ENCODE measurements at places on chromosomes 3 and 15.

DNA sequence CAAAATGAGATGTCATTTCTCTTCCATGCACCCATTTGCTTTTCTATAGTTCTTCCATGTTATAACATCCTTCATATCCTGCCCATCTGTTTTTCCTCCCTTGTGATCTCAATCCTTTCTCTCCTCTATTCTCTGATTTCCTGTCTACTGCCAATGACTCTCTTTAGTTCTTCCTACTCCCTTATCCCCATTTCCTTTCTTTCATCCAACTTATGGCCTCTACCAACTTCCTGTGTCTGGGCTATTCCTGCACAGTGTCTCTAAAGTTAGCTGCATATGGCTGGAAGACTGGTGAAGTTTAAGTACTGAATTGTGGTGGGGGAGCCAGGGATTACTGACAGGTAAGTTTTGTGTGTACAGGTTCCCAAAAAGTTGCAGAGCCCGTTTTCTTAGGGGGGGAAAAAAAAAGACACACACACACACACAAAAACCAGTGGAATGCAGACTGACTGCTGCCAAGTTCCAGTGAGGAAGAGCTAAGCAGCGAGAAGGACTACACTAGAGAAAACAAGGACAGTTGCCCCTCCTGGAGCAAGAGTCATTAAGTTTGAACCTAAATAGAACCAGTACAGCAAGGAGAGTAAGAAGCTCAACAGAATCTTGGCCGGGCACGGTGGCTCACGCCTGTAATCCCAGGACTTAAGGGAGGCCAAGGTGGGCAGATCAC lies 28.8 kb downstream of the XRN1 start:
- no peak for DNase-seq

DNA sequence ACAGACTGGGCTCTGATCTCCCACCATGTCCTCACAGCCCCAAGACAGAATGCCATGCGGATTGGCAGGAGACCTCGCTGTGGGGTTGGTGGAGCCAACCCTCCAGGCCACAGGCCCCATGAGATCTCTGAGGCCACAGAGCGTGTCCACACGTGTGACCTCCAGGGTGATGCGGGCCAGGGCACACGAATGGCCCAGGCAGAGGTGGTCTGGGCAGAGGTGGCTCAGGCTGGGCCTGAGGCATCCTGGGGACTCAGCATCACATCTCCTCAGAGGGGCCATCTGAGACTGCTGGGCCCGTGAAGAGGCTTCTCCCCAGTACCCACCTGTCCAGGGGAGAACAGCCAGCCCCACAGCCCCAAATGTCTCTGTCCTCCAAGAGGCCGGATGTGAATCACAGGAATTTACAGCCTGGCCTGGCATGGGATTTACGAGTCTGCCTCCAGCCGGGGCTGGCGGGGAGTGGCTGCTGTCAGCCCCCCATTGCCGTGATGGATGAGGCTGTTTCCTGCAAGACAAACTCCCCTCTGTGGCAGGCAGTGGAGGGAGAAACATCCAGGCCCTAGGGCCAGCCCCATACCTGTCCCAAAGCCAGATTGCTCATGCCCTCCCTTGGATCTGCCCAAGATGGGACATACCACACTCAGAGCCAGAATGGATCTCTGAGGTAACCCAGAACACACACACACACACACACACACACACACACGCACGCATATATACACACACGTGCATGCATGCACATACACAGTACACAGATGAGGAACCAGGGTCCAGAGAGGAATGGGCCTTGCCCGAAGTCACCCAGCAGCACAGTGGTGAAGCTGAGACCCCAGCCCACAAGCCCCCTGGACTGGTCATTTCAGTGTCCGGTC lies 208.3 kb downstream of the TBC1D2B start:
- no peak for DNase-seq

DNA sequence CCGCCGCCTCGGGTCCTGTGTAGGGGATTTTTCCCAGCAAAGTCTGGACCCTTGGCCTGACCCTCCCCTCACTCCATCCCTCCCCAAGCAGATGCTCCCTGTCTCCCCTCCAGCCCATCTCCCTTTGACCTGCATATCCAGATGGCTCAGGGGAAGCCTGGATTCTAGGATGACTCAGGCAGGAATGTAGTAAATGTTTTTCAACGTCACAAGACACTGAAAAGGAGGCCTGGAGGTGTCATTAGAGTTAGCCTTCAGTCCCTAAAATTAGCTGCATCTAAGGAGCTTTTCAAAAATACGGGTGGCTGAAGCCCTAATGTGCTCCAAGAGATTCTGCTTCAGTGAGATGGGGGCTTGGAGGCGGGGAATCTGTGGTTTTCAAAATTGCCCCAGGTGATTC lies 7.2 kb downstream of the ACAN start:
- DNase-seq, result no peak

GRCh38 chr3:73774645-73775044 lies 149.9 kb upstream of the PDZRN3 start:
- DNase-seq, result no peak

DNA sequence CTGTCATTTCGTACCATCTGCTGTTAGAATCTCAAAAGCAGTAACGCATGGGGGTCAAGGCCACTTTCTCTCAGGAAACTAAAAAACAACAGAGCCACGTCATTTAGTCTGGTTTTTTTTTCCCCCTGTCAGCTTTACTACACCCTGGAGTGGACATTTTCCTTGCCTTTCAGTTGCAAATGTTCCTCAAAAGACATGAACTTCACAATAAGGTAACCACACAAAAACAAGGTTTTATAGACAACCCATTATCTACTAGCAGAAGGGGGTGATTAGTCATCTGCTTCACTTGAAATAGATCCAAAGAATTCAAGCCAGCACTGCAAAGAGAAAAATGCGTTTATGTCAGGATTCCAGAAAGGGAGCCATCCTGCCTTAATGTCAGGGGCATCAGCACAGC lies 171.8 kb upstream of the CDIN1 start:
- DNase-seq, result no peak

Measured in stimulated activated CD4-positive, alpha-beta T cell treated with anti-CD3 and anti-CD28 coated beads, TNF-alpha, amount 100 ng/mL, for 48 hours (primary cell).